ENCODE measurements at places on chromosomes 2 and 18.

DNA sequence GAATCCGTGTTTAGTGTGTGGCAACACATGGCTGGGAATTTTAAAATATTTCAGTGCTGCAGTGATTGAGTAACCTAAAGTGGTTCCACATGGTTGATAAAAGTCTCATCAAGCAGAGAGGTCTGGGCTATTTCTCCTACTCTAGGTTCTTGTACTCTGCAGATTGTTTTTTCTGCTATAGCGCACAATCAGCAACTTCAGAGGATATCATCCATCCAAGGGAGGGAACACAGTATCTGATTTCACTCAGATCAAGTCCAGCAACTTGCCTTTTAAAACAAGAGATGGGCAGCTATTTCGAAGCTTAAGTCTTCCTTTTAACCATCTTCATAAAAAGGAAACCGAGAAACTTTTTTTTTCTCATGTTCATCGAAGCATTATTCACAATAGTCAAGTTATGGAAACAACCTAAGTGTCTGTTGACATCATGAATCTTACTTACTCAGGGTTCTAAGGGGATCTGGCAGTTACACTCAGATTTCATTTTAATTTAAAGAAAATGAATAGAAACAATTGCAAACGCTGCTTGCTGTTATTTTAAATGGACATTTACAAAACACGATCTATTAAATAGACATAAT, 172.7 kb upstream of the TRIB2 start:
- no peak for DNase-seq

- peak; percentile 76 for DNase-seq
These were observed 1.7 kb downstream of the INPP5D start for GRCh38 chr2:233061591-233062450.

DNA sequence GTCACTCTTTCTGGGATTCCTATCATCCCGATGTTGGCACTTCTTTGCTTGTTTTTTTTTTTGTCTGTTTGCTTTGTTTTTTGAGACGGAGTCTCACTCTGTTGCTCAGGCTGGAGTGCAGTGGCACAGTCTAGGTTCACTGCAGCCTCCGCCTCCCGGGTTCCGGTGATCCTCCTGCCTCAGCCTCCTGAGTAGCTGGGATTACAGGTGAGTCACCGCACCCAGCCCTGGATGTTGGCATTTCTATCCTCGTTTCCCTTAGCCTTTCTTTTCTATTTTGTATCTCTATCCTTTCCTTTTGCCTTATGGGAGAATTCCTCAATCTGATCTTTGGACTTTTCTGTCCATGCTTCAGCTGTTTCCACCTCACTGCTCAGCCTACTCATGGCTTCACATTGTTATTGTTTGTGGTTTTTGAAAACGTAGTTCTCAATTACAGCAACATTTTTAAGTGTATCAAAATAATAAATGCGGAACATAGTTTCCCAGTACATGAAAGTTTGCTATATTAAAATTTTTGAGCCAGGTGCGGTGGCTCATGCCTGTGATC, 62.1 kb upstream of the ZNF516 start:
- DNase-seq, result no peak

- no peak for DNase-seq
These were observed 311.2 kb upstream of the CRIM1 start for GRCh38 chr2:36044411-36044810.

- no peak for DNase-seq
These were observed 67.2 kb downstream of the PTRHD1 start for GRCh38 chr2:24725956-24726355.

Data from activated naive CD4-positive, alpha-beta T cell treated with anti-CD3 and anti-CD28 coated beads for 36 hours (primary cell).